ENCODE measurements at places on chromosomes 7 and 10.

- no peak for DNase-seq
Observed at GRCh38 chr7:51321961-51322515, 5.4 kb upstream of the COBL start.

DNA sequence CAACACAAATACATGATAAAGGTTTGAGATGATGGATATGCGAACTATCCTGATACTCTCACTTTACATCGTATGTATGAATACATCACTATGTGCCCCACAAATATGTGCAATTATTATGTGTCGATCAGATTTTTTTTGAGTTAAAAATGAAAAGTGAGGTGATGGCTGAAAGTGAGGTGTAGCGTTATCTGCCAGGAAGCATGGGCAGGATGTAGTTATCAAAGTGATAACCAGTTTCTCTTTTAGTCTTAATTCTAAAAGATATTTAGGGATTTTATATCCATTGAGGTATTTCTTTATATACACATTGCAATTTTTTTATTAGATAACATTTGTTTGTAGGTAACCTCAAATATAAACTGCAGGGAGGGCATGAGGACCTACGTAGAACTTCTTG lies 15.6 kb upstream of the KLF6 start:
- DNase-seq, result no peak

- no peak for DNase-seq
Observed at GRCh38 chr7:2009541-2010001, 223.2 kb downstream of the MAD1L1 start.

- DNase-seq, result peak; percentile 16
Observed at GRCh38 chr7:7183838-7184463, 1.6 kb downstream of the C1GALT1 start.

GRCh38 chr7:68269405-68269804 lies 1272.8 kb downstream of the TYW1 start:
- DNase-seq, result no peak

- DNase-seq, result no peak
Observed at GRCh38 chr10:102085336-102085735, 20.2 kb downstream of the HPS6 start.

DNA sequence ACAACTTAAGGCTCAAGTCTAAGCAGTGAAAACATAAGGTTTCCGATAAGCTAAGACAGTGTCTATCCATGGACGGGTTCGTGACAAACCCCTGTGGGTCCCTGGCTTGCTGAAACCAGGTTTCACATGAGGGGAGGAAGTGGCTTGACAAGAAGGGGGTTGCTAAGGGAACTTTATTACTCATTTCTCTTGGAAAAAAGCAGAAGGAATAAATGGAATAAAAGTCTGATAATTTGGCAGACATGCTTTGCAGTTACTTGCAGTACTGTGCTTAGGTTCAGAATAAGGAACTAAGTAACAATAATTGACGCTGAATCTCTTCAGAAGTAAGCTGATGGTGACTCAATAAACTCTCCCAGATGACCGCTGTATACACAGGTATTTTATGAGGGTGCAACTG lies 34.7 kb downstream of the RBM17 start:
- DNase-seq, result no peak

- DNase-seq, result no peak
Observed at GRCh38 chr7:144842377-144842851, 6.6 kb upstream of the TPK1 start.

DNA sequence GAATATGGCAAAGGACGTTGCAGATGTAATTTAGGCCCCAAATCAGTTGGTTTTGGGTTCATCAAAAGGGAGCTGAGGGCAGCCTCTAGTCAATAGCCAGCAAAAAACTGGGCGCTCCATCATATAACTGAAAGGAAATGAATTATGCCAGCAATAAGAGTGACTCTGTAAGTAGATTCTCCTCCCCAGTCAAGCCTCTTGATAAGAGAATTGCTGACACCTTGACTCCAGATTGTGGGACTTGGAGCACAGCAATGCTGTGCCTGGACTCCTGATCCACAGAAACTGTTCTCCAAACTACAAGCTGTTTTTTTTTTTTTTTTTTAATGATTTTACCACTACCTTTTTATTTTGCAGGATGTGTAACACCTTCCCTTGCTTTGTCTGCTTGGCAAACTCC lies 25.5 kb downstream of the ZFAND4 start:
- no peak for DNase-seq

DNA sequence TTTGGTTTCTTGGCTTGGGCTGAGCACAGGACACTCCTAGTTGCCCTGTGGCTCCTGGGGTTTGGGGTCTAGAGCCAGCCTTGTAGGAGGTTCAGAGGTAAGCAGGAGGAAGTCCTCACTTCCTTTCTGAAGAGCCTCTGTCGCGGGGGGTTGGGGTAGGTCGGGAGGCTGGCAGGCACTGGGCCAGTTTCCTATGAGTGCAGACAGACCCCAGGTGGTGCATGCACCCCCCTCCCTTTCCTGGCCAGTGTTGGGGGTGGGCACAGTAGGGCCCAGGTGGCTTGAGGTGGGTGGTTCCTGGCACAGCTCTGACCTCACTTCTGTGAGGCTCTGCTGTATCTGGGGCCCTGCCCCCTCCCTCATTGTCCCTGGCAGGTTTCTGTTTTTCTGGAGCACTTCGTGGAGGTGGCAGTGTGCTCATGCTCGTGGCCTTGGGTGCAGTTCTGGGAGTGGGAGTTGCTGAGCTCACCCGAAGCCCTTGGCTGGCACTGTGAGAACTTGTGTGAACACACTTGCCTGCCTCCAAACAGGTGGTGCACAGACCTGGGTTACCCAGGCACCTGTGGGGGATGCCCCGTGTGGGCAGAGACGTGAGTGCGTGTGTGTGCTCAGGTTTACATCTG lies 1.8 kb downstream of the PALD1 start:
- DNase-seq, result no peak

- DNase-seq, result no peak
Observed at GRCh38 chr10:8036506-8037198, 17.8 kb upstream of the GATA3 start.

- no peak for DNase-seq
Observed at GRCh38 chr10:36141856-36142560, 499.9 kb upstream of the FZD8 start.

DNA sequence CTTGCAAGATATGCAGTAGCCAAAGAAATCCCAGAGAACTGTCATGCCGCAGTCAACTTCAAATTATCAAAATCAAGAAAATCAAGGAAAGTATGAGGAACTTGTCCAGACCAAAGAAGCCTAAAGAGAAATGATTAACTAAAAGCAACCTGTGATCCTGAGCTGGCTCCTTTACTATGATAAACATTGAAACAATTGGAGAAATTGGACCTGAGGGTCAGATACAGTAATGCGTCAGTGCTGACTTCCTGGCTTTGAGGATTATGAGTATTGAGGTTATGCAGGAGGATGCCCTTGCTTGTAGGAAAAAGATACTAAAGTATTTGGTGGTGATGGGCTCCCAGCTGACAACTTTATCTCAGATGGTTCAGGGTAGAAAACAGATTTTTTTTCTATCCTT lies 324.7 kb upstream of the AKR1E2 start:
- DNase-seq, result no peak

GRCh38 chr7:71995111-71995510 lies 417.0 kb downstream of the CALN1 start:
- no peak for DNase-seq

DNA sequence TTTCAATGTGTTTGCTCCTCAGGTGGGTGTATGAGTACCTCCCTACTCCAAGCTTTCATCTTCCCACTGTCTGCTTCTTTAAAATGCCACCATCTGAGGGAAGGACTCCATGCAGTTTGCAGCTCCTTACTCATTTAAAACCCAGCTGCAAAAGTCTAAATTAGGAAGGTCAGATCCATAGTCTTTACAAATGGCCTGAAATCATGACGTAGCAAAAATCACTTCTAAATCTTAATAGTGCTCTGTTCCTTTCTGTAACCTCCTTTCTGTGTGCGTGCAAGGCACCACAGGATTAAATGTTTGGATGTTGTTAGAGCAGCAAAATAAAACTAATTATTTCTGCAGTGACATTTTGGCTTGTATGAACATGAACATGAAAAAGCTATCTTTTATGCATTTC lies 366.9 kb upstream of the IGFBP3 start:
- no peak for DNase-seq

DNA sequence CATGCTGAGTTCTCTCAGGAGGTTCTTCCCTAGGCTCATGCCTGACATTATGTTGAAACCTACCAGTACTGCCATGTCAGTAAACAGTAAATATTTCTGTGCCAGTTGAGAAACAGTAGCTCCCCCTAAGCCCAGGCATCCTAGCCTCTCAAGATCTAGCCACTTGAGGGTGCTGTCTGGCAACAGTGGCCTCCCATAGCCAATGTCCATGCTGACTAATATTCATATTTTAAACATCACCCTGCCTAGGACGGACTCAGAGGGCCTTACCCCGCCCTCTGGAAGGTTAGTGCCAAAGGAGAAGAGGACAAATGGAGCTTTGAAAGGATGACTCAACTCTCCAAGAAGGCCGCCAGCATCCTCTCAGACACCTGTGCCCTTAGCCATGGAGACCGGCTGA lies 7.7 kb downstream of the ACSM6 start:
- no peak for DNase-seq

GRCh38 chr7:152399344-152399743 lies 36.5 kb downstream of the KMT2C start:
- DNase-seq, result no peak

DNA sequence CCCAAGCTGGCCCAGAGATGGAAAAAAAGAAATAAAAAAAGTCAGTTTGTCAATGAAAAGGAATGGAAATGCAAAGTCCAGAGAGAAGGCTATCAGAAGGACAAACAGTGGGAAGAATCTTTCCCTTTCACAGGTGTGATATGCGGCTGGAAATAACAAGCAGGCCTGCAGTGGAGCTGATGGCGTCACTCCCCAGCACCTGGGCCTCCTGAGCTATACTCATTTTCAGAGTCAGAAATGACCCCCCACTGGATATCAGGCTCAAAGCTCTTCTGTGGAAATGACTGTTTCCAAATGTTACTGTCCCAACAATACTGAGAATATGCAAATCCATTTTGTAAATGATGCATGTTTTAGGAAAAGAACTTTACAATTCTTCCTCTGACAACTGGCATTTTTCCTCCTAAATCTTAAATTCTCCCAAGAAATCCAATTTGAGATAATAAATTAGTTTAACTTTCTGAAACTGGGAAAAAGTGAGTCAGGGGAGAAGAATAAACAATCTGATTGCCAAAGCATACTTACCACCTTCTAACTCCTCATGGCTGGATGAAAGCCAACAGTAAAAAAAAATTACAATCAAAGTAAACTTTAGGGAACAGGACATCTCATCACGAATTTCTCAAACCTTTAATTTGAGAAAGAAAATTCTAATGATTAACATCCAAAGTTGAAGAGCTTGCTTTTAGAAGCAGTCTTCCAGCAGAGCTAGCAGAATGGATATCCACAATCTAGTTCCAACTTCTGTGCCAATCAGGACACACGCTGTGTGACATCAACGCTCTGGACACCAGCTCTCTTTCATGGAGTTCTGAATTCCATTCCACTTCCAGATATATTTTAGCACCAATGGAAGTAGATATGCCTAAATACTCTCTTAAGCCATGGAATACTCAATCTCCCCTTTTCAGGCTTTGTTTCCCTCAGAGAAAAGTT lies 5.3 kb upstream of the CUZD1 start:
- DNase-seq, result no peak

GRCh38 chr7:149884016-149884415 lies 10.2 kb downstream of the ATP6V0E2 start:
- DNase-seq, result no peak

- no peak for DNase-seq
Observed at GRCh38 chr7:130940907-130941306, 206.9 kb upstream of the KLF14 start.

- DNase-seq, result no peak
Observed at GRCh38 chr7:135782377-135782776, 33.8 kb upstream of the FAM180A start.

Data from hematopoietic multipotent progenitor cell treated with erythropoietin and hydrocortisone succinate and interleukin-3 and kit ligand, for 8 days (in vitro differentiated cells).